ENCODE measurements at places on chromosomes 3 and 15.

DNA sequence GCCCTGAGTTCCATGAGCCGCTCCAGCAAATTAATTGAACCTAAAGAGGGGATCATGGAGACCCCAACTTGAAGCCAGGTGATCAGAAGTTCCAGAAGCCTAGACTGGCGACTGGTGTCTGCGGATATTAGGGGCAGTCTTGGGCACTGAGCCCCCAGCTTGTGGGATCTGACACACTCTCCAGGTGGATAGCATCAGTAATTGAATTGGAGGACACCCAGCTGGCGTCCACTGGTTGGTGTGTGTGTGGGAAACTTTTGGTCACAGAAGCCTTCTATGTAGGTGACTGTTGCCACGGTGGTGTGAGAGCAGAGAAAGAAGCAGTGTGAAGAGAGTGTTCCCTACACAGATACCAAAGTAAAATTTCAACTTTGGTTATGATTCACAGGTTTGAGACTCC is 106.0 kb upstream of the ADPGK start:
- DNase-seq: no peak

GRCh38 chr15:56244811-56245576 is 1.3 kb upstream of the RFX7 start:
- peak; percentile 44 for DNase-seq

GRCh38 chr3:145190138-145190537 is 970.8 kb downstream of the PLOD2 start:
- no peak for DNase-seq

DNA sequence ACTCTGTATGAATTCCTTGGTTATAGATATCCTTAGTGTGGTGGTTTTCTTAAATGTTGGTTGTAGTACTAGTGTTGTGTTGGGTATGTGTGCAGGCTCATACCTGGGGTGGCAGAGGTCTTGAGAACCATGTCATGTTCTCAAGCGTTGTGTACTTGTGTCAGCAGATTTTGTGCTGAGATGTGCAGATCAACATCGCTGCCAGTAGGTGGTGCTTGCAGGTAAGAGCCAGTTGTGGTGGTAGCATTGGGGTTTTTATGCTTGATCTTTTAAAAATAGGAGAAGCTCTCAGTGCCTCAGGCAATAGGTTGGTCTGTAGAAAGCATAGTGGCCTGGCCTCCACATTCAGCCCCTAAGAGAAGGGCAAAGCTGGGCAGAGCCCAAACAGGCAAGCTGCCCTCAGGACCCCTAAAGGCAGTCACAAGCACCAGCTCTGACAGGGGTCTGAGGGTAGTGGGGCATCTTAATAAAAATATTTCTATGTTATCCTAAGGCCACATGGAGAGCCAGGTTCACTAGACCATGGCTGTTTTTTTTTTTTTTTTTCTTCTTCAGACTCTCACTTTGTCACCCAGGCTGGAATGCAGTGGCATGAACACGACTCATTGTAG is 164.0 kb downstream of the IL20RB start:
- peak; percentile 62 for DNase-seq

DNA sequence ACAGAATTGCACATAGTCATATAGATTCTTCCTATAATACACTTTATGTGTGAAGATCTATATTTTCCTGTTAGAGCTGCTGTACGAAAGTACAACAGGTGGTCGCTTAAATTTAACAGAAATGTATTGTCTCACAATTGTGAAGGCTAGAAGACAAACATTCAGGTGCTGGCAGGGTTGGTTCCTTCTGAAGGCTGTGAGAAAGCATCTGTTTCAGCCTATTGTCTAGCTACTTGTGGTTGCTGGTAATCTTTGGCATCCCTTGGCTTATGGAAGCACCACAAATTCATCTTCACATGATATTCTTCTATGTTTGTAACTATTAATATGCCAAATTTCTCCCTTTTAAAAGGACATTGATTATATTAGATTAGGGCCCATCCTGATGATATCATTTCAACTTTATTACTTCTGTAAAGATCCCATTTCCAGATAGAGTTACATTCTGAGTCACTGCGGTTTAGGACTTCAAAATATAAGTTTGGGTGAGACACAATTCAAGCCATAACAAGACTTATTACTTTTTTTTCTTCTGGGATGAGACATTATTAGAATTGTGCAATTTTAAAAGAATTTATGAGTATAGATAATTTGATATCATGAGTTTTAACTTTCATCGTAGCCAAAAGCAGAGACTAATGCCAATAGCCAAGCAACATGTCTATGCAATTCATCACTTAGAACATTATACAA is 248.1 kb upstream of the BCHE start:
- no peak for DNase-seq

GRCh38 chr3:186821429-186822387 is 15.4 kb upstream of the RFC4 start:
- DNase-seq: peak; percentile 66

DNA sequence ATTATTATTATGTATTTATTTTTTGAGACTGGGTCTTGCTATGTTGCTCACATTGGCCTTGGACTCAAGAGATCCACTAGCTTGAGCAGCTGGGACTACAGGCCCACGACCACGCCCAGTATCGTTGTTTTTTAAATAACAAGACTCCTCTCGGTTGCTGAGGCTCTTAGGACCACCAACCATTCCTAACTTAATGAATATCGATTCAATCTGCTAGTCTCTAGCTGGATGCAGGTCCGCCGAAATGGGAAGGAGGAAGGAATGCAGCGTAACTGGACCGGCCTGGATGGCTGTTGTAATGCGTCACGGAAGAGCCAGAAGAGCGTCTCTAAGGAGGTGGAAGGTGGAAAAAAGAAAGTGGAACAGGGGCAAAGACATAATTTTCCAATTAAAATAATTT is 1.7 kb downstream of the ANXA2 start:
- DNase-seq: no peak

Measured in iris pigment epithelial cell (primary cell).